Stimulated activated CD8-positive, alpha-beta memory T cell treated with anti-CD3 and anti-CD28 coated beads, Interleukin-4, amount 100 ng/mL, for 48 hours (primary cell): ENCODE measurements at places on chromosomes 6 and 20.

DNA sequence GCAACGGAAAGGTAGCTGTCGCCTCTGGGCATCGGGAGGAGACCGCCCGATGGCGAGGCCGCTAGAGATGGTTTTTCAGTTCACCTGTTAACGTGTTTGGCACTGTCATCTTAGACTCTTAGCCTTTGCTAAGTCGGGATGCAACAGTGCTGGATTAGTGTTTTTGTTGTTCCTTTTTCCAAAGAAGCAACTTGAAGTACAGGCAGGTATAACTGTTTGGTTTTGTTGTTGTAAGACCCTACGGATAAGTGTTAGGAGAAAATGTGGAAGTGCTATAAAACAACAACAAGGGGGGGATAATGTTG, 723 bp downstream of the MANEA start:
- no peak for DNase-seq

GRCh38 chr20:60035-60918, 27.2 kb upstream of the DEFB125 start:
- no peak for DNase-seq

- DNase-seq: no peak
Observed at GRCh38 chr6:130431346-130431852, 65.6 kb downstream of the TMEM200A start.

- no peak for DNase-seq
Observed at GRCh38 chr6:24464253-24465038, 24.9 kb downstream of the GPLD1 start.

- DNase-seq: peak; percentile 49
Observed at GRCh38 chr20:62668441-62669027, 26.2 kb downstream of the SLCO4A1 start.

DNA sequence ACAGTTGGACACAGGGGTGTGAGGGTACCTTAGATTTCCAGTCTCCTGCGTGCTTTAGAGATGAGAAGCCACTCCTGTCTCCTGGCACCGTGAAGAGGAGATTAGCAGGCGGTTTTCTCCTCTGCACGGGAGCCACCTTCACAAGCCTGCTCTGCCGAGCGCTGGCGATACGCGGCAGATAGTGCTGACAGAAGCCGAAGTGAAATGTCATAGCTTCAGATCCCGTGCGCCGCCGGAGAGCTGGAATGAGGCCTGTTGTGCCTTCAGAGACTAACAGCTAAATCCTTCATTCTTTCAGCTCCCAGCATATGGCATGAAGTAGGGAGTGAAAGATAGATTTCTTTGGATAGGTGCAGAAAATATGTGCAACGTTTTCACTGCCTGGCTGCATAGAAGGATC, 371.0 kb downstream of the TAF4 start:
- DNase-seq: no peak

GRCh38 chr6:81172056-81172740, 580.3 kb downstream of the TENT5A start:
- no peak for DNase-seq
